ENCODE measurements at places on chromosomes 5 and 9.

DNA sequence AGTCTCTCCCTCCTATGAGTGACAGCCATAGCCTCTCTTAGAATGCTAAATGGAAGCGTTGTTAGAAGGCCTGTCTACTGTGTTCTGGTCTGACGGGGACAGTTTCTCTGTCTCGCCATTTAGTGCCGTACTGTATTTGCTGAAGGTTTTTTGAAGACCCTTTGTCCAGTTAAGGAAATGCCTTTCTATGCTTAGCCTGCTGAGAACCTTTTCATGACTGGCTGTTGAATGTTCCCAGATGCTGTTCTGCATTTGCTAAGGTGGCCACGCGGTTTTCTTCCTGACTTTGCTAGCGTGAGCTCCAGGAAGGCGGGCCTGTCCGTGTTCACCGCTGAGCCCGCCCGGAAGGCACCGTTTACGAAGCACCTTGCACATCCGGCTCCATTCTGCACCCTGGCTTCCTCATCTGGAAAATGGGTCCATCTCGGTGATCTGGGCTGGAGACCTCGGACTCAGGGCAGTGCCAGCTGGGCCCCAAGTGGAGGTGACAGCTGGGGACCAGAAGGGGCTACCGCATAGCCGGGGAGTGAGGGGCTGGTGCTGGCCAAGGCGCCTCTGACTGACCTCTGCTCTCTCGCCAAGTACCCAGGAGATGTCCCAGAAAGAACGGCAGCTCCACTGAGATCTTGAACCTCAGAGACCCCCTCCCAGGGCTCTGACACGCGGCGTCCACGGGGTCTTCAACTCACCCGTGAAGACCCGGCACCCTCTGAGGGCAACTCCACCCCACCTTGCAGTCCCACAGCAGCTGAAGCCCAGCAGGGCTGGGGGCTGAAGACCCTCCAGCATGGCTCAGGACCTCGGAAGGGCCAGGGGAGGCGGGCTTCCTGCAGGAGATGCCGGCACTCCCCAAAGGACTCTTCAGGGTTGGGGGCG is 52.5 kb upstream of the NKD2 start:
- DNase-seq: no peak

GRCh38 chr9:76756941-76757673 is 7.1 kb upstream of the PCA3 start:
- no peak for DNase-seq

GRCh38 chr5:160467555-160468362 is 46.1 kb downstream of the PTTG1 start:
- peak; percentile 86 for DNase-seq

GRCh38 chr5:119864286-119864685 is 234.9 kb downstream of the FAM170A start:
- DNase-seq: no peak

GRCh38 chr5:175902026-175902425 is 30.6 kb downstream of the CPLX2 start:
- no peak for DNase-seq

DNA sequence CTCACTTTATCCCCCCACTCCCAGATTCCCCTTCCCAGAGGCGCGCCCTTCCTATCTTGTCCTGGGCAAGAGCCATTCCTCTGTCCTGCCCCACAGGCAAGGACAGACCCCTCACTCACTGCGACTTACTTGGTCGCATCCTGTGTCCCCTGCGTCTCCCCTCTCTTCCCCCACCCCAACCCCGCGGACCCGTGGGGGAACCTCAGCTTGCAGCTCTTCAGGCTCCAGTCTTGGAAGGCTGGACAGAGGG is 542 bp downstream of the GGTA1 start:
- no peak for DNase-seq

DNA sequence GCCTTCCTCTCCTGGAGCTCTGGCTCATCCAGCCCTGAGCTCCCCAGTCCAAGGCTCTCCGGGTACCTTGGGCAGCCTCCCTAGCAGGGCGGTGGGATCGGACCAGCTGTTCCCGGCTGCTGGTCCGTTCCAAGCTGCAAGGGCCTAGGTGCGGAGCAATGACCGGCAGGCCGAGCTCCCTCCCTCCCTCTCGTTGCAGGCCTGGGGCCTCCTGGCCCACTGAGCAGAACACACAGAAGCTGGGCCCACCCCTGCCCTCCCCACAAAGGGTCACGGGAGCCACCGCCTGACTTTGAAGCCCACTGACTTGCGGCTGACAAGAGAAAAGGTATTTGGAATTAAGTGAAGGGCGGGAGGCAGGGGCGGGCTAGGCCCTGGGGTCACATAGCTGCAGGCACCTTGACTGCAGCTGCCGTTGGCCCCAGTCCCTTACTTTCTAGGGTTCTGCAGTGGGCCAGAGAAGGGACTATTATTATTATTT is 104.7 kb upstream of the IER5L start:
- no peak for DNase-seq

GRCh38 chr9:75198436-75198835 is 110.1 kb downstream of the OSTF1 start:
- DNase-seq: no peak

DNA sequence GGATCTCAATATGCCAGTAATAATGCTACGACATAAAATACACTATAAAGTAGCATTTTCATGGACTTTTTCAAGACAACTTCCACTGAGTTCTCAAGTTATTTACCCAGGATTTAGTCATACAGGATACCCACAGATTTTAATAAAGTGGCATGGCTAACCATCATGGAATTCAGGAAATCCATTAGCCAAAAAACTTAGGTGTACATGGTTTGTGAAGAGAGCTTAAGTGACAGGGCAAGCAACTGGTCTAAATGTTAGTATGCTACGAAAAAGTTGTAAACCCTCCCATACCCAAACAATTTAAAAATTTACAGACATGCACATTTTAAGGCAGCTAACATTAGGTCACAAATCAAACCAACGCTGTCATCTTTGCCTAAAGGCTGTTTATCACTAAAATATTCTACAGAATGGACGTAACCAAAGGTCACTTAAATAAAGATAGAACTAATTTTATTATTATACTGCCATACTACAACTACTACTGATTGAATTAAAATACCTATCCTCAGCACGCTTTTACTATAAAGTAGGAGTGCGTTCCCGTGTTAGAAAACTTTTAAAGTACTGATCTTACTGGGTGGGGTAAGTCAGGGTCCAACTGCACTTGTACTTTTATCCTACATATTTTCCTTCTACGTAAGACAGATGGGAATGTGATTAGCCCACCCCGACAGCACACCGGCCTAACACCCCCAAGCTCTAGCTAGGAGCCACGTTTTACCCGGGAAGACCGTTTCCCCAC is 1.1 kb downstream of the UBTD2 start:
- no peak for DNase-seq

DNA sequence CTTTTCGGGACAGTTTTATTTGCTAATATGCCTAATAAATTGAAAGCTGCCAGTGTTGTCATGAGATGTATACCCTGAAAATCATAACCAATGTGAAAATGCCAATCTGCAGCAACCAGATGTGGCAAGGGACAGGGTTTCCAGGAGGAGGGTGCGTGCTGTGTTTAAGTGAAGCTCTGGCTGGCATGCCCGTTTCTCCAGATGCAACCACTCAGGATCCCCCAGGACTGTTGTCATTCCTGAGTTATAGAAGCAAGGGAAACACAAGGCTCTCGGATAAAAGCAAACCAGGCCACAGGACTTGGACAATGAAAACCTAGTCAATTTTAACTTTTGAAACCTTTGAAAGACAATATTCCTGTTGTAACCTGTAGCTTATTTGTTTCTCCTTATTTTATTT is 360.2 kb downstream of the SLIT3 start:
- DNase-seq: no peak

- no peak for DNase-seq
Observed at GRCh38 chr5:25295067-25295466, 650.3 kb upstream of the CDH10 start.

- peak; percentile 44 for DNase-seq
Observed at GRCh38 chr9:69549310-69550202, 122.6 kb downstream of the APBA1 start.

DNA sequence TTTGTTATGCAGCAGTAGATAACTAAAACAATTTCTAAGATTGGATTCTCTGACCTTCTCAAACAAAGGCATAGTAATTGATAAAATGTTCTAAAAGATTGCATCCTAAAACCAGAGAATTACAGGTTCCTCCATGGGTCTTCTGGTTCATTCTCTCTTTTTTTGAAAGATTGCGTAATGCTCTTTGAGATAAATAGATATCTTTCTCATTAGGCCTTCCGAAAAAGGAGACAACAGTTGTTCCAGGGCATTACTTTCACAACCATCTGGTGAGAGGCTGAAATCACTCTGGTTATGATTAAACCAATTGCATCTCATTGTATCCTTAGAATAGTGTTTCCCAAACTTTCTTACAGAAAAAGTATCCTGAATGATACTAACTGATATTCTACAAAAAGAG is 174.7 kb upstream of the NREP start:
- DNase-seq: no peak

DNA sequence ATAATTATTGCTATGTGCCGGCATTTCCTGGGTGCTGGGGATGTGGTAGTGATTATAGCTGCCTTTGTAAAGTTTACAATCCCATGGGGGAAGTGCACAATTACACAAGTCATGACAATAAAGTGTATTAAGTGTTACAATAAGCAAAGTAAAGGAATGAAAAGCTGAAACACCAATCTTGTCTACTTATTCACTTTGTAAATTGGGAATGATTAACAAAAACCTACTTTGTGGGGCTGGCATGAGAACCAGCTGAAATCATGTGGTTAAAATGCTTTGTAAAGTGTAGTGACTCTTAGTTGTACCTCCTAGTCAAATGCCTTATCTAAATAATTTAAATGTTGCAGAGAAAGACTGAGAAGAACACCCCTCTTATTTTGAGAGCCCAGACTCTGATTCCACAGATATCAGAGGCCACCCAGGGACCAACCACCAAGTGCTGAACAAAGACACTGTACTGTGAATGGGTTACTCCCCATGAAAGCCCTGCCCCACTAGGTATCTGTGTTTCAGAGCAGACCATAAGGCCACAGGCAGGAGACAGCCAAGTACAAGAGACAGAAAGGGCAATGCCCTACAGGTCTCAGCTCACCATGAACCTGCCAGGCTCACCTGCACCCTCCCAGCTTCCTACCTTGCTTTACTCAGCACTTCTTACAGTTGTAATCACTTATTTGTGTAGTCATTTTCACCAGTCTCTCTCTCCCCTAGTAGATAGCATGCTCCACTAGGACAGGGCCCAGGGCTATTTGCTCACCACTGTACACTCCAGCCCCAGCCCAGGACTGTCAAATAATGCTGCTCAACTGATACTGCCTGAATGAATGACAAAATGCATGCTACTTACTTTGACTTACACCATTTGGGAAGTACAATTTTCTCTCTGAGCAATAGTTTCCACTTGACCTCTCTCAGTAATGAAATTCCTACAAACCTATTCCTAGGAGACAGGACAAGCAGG is 101.6 kb upstream of the APC start:
- DNase-seq: no peak

DNA sequence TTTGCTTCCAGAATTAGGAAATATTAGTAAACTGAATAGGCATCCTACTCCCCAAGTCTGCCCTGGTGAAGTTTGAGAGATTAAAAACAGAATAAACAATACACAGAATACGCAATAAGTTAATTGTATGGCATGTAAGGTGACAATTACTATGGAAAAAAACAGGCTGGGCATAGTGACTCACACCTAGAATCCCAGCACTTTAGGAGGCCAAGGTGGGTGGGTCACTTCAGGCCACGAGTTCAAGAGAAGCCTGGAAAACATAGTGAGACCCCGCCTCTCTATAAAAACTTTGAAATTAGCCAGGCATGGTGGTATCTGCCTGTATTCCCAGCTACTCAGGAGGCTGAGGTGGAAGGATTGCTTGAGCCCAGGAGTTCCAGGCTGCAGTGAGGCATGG is 64.2 kb upstream of the SUSD1 start:
- DNase-seq: no peak

- DNase-seq: no peak
Observed at GRCh38 chr5:118736396-118736795, 252.0 kb downstream of the DTWD2 start.

GRCh38 chr9:3777137-3777536 is 251.3 kb upstream of the RFX3 start:
- DNase-seq: no peak

DNA sequence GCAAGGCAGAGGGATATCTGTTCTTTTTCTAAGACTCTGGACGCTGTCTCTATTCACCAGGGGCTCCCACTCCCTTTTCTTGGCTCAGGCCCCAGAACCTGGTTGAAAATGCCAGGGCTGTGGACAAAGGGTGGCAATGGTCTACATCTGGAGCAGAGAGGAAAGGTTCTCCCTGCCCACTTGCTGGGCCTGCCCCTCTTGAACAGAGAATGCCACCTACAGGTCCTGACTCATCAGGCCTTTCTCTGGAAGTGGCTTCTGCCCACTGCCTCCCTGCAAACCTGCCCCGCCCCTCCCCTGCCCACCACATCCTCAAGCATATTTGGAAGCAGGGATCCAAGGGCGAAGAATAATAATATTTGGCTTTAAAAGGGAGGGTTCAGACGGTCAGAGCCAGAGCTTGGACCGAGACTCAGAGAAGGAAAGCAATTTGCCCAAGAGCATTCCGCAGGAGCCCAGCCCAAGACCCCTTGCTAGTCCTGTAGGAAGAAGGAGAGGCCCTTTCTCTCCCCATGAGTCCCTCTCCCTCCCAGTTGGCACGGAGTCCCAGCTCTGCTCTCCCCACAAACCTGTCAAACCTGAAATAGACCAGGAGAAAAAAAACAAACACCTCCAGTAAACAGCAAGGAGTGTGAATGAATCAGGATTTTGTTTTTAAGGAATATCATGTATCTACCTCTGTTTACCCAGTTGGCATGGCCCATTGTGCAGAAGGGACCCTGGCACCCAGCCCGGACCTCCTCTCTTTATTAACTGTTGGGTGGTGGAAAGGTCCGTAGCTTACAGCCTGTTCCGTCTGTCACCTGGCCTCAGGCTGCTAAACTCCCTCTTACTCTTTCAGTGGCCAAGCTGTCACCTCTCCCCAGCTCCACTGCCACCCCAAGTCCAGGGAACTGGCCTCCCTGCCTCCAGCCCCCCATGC is 37.7 kb upstream of the STXBP1 start:
- no peak for DNase-seq

GRCh38 chr5:172546196-172546595 is 91.9 kb upstream of the SH3PXD2B start:
- DNase-seq: no peak

DNA sequence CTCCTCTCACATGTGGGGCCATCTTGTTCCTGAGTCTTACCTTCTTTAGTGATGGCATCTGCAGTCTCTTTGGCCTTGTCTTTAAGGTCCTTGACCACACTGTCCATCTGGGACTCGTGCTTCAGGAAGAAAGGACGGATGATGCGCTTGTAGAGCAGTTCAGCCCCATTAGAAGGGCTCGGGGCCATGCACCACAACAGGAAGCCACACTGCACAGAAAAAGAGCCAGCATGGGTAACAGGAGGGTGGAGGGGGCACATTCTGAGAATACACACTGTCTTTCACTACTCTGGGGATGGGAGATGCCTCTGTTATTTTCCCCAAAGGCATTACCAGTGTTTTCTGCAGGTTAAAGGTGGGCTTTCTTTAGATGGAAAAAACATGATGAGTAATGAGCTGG is 25.9 kb downstream of the SRP19 start:
- DNase-seq: peak; percentile 18

- no peak for DNase-seq
Observed at GRCh38 chr9:73548201-73548600, 396.5 kb downstream of the ANXA1 start.
